ENCODE measurements at places on chromosomes 5 and 9.
A peak's percentile ranks its signal among the peaks of the same experiment; 100 is the strongest.

GRCh38 chr5:180816608-180817534 is 14.3 kb upstream of the MGAT1 start:
- DNase-seq, result peak; percentile 14

- no peak for DNase-seq
Observed at GRCh38 chr9:135134268-135135022, 47.0 kb downstream of the OLFM1 start.

DNA sequence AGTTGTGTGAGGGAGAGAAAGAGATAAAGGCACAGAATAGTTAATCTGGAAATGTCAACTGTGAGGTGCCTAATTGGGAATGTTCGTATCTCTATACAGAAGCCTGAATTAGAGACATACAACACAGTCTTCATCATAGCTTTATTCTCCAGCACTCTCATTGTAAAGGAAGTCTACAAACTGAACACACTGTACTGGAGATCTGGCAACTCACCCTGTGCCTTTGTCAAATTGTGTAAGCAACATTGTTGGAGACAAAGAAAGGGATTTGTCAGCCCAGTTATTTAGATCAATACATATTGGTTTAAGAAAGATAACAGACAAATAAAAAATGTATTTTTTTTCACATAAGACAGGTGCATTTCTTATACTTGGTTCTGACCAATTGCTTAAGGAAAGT is 832.9 kb upstream of the DMAC1 start:
- DNase-seq, result no peak

DNA sequence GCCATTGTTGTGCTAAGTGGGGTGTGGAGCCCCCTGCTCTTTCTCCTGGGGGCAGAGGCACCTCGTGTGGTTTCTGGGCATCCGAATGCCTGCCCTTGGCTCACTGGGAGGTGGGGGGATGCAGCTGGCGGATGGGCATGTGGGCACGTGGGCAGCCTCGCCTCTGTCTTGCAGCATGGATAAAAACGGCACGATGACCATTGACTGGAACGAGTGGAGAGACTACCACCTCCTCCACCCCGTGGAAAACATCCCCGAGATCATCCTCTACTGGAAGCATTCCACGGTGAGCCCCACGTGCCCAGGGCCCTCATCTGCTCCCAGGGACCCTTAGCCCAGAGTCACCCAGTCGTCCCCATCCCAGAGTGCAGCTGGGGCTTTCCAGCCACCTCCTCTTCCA is 25.3 kb downstream of the PTGES2 start:
- no peak for DNase-seq

DNA sequence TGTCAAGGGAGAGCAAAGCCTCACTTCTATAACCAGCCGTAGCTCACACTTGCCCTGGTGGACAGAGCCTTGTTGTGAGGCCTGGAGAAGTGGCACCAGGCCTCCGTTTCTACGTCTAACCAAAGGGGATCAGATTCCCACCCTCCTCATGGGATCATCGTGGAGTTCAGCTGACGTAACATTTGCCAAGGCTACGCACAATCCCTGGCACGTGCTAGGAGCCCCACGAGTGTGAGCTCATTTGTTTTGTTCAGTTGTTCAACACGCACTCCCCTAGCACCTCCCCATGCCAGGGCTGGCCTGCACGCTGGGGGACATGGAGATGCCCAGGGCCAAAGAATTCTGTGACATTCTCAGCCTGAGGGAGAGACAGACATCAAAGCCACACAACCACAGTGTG is 23.1 kb downstream of the ADGRD2 start:
- DNase-seq, result no peak

- no peak for DNase-seq
Observed at GRCh38 chr5:159581502-159582249, 251.4 kb upstream of the IL12B start.

DNA sequence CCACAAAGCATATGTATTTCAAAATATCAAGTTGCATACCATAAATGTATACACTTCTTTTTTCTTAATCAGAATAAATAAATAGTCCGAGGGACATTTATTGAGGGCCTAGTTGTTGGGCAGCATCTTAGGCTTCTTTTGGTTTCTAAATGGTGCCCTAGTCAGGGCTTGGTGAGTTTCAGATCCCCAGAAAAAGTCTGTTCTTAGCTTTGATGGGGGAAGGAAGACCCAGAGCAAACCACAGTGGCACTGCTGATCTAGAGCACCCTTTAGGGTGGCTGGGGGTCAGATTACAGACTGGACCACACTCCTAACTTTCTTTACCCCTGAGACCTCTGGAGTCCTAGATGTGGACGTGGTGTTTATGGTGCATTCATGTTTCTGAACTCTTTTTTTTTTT is 97.8 kb downstream of the C9orf152 start:
- DNase-seq, result no peak

DNA sequence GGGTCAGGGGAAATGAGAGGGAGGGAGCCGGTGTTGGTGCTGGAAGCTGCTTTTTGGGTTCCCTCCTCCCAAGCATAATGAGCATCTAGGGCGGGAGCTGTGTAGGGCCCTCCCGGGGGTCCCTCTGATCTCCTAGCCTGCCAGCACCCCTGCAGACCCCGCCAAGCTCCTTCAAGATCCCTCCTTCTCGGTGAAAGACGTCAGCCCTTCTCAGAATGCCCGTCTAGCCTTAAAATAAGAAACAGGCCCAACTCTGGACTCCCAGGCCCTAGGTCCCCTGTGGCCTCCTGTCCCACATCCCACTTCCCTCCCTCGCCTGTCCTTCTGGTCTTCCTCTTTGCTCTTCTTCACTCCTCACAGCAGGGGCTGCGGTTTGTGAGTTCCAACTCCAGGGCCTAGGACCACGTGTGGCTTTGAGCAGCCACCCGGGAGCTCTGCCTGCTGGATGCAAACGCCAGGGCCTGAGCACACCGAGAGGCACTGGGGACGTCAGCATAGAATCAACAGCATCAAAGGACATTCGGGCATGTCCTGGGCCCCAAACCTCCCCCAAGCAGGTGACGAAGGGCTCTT is 8.8 kb upstream of the SCGB3A1 start:
- no peak for DNase-seq

- no peak for DNase-seq
Observed at GRCh38 chr5:1445313-1445688, at the start of gene SLC6A3. SLC6A3 (minus strand) TSS chr5:1445440; CDS start chr5:1443197, 2,243 bp downstream.

DNA sequence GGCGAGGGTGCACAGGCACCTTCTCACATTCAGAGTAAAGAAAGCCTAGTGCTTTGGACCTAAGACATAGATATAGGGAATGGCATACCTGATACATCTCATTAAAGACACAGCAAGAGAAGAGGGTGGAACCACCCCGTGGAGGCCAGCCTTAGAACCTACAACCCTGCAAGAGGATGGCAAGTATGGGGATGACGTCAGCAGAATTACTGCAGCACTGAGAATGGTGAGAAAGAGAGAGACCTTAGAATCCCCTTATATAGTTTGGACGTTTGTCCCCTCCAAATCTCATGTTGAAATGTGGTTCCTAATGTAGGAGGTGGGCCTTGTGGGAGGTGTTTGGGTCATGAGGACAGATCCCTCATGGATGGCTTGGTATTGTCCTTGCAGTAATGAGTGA is 28.2 kb upstream of the ADCY2 start:
- DNase-seq, result no peak

DNA sequence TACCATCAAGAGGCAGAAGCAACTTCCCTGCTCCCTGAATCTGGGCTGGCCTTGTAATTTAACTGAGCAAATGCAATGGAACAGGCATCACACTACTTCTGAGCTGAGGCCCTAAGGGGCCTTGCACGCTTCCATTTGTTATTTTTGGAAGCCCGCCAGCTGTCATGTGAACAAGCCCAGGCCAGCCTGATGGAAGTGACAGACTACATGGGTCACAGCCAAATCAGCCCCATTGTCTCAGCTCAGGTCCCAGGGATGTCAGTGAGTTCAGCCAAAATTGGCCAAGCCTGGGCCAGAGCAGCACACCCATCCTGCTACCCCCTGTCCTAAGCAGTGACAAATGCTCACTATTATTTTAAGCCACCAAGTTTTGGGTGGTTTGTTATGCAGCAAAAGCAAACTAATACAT is 72.8 kb downstream of the PRRT1B start:
- no peak for DNase-seq

DNA sequence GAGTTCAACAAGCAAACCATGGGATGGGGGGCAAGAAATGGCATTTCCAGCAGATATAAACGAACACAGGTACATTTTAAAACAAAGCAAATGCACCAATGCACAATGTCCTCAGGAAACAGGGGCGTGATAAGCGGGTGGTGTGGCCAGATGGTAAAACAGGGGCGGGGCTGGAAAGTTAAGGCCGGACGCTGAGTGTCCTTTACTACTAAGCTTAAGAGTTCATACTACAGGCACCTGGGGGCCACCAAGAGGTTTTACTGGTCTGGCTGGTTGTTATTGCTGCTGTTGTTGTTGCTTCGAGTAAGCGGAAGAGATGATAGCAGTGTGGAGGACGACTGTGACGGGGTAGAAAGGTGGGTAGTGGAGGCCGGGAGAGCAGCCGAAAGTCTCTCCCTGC is 99.8 kb downstream of the ATPSCKMT start:
- DNase-seq, result no peak

- DNase-seq, result no peak
Observed at GRCh38 chr9:7333719-7334118, 465.9 kb downstream of the DMAC1 start.

- DNase-seq, result no peak
Observed at GRCh38 chr5:83313436-83313835, 158.1 kb upstream of the VCAN start.

DNA sequence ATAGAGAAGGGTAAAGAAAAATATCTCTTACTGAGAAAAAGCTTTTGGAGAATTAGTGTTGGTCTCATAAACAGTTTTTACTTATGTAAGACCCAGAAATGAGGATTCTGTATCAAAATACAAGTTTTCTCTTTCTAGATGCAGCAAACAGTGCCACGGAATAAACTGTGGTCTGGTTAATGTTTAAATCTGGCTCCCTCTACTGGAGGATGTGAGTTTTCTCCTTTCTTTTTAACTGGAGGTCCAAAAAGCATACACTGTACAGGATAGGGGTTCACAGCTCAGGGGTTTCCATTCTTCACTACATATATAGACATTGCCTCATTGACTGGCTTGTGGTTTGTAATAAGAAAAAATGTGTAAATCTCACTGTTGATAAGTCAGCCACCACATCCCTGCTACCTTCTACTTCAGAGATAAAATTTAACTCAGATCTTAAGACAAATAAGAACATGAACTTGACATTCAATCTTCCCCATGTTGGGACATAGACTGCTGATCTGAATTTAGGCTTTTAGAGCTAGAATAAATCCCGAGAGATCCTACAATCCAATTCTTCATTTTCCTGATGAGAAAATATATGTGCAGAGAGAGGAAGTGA is 98.9 kb downstream of the CFAP95 start:
- no peak for DNase-seq

GRCh38 chr5:172235132-172235780 is 41.3 kb downstream of the EFCAB9 start:
- DNase-seq, result no peak

- DNase-seq, result no peak
Observed at GRCh38 chr5:153938191-153938842, 100.4 kb downstream of the FAM114A2 start.

DNA sequence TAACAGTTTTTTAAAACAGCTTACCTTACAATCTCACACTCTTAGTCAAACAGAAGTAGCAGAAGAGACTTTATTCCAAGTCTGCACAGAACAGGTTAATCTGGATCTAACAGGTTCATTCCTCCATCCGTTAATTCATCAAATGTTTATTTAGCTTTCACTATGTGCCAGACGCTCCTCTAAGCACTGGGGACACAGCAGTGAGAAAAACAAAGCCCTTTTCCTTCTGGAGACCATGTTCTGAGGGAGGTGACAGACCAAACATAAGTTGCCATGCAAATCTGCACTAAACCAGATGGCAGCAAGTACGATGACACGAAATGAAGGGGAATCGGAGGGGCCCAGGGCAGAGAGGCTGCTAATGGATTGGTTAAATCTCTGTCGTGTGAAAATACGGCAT is 17.1 kb upstream of the GLIPR2 start:
- DNase-seq, result no peak

GRCh38 chr9:85216601-85217000 is 525.2 kb downstream of the AGTPBP1 start:
- DNase-seq, result no peak

DNA sequence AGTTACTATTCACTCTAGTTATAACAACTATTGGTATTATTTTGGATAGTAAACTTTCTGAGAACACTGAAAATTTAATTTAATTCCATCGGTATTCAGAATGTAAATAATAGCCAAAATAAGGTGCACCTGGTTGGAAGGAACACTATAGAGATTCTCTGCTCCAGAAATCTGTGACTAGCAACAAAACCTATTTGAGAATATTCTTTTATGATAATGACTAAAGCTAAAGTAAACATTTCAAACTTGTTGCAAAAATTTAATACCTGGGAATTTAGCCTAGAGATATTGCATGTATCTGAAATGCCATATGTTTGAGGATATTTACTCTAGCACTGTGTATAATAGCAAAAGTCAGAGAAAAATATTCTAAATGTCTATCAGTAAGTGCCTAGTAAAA is 144.1 kb downstream of the PLK2 start:
- DNase-seq, result no peak

DNA sequence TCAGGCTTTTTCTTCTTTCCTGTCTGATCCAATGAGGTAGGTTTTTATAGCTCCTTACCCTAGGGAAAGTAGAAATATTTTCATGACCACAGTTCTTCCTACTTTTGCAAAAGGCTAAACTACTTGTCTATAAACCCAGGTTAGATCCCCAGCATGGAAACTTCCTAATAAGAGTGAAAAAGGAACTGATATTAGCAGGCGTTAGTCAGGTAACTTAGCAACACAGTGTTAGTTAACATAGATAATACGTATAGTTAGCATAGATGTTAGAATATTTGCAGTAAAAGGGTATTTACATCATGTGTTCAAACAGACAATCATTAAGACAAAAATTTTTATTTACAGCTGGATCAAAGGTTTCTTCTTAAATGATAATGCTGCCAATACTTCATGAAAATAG is 162.9 kb upstream of the DAB2 start:
- no peak for DNase-seq

DNA sequence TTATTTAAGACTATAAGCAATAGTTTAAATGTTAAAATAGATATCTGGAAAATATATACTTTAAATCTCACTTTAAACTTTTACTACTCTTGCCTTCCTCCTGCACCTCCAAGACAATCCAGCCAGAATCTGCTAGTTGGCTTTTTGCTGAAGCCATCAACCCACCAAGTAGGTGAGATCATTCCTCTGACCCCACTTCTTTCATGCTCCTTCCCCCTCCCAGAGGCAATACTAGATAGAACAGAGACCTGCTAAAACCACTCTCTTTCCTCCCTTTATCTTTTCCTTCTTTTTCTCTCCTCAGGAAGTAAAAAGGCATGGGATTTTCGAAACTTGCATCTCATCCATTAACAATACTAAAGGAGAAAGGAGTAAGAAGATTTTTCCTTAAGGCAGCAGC is 30.1 kb upstream of the CAMK4 start:
- no peak for DNase-seq

DNA sequence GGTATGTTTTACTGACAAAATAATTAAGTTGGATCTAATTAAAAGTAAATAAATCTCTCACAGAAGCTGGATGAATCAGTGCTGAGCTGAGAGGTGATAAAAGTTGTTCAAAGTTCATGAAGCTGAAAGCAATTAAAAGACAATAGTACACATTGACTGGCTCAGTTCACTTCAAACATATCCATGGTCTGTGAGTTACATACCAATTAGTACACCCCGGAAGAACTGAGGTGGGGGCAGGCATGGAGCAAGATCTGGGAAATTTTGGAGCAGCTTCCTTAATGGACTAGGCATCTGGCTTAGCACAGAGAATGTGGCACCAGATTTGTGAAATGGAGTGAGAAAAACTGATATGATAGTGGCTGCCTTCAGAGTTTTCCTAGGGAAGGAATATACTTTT is 152.7 kb downstream of the ATP10B start:
- DNase-seq, result no peak

GRCh38 chr5:56549096-56549886 is 266.1 kb upstream of the MAP3K1 start:
- DNase-seq, result no peak
